ENCODE measurements at places on chromosomes 12 and 14.

DNA sequence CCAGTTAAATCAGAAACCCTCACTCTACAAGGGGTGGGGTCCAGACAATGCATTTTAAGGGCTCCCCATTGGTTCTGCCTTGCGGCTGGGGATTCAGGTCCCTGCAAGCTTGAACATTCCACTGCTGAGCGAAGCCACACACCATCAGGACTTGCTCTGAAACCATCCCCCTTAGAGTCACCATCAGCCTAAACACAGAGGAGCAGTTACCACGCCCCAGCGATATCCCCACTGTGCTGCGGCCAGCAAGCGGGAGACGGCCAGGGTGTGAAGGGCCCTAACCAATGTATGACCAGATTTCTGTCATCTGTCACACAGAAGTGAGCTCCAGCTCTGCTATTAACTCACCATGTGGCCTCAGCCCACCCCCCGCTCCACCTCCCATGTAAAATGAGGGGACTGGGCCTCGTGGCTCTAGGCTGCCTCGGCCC lies 29.7 kb downstream of the CCDC88C start:
- no peak for DNase-seq

GRCh38 chr14:72961579-72962335 lies 35.5 kb downstream of the DCAF4 start:
- no peak for DNase-seq

DNA sequence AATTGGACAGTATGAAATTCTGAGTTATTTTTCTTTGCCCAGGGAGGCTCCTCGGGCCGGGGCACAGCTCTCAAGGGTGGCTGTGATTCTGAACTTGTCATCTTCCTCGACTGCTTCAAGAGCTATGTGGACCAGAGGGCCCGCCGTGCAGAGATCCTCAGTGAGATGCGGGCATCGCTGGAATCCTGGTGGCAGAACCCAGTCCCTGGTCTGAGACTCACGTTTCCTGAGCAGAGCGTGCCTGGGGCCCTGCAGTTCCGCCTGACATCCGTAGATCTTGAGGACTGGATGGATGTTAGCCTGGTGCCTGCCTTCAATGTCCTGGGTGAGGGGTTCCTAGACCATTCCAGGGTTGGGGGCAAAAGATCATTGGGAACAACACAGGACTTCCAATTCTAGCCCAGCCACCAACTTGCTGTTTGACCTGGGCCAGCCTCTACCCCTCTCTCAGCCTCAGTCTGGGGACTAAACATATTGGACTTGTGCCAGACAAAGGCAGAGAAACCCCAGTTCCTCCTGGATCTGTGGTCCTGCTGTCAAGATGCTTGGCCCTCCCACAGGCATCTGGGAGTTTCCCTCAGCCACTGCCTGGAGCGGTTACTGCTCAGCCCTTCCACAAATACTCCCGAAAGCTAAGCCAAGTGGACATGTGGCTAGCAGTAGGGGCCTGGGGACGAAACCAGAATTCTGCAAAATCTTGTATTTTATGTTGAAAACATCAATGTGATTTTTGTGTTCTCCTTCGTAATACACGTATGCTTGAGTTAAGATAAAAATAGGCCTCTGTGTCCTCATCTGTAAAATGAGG lies 3.5 kb downstream of the OAS3 start:
- no peak for DNase-seq

DNA sequence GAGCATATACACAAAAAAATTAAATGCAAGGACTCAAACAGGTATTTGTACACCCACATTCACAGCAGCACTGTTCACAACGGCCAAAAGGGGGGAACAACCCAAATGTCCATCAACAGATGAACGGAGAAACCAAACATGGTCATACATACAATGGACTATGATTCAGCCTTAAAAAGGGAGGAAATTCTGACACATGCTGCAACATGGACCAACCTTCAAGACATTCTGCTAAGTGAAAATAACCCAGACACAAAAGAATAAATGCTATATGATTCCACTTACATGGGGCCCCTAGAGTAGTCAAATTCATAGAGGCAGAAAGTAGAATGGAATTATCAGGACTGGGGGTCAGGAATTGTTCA lies 29.5 kb downstream of the ACTN1 start:
- DNase-seq = no peak

- DNase-seq = no peak
Observed at GRCh38 chr12:95759718-95760117, 30.8 kb downstream of the NTN4 start.

- DNase-seq = peak; percentile 1
Observed at GRCh38 chr12:78470354-78471195, 394.0 kb upstream of the SYT1 start.

- DNase-seq = peak; percentile 39
Observed at GRCh38 chr12:44874981-44875416, 1.1 kb downstream of the NELL2 start.

- DNase-seq = no peak
Observed at GRCh38 chr12:111761099-111761498, 5.6 kb upstream of the ALDH2 start.

DNA sequence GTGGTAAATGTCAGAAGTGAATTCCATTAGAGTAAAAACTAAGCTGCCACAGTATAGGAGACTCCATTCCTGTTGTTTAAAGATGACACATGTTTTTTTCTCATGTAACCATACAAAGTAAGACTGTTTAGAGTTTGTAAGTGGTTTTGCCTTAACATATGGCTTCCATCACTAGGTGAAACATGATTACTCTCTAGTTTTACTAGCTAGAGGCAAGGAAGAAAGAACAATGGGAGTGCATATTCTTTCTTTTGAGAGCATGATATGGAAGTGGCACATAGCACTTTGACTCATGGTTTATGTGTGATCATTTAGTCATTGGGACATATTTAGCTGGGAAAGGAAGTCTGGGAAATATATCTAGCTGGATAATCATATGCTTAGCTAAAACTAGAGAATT lies 7.7 kb downstream of the ATF7IP start:
- no peak for DNase-seq

- DNase-seq = no peak
Observed at GRCh38 chr14:100528962-100529560, 58.2 kb downstream of the BEGAIN start.

DNA sequence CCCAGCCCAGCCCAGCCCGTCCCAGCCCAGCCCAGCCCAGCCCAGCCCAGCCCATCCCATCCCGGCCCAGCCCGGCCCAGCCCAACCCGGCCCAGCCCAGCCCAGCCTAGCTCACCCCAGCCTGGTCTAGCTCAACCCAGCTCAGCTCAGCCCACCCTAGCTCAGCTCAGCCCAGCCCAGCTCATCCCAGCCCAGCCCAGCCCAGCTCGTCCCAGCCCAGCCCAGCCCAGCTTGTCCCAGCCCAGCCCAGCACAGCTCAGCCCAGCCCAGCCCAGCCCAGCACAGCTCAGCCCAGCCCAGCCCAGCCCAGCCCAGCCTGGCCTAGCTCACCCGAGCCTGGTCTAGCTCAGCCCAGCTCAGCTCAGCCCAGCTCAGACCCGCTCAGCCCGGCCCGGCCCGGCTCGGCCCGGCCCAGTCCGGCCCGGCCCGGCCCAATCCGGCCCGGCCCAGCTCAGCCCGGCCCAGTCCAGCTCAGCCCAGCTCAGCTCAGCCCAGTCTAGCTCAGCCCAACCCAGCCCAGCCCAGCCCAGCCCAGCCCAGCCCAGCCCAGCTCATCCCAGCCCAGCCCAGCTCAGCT lies 184.7 kb downstream of the TMEM121 start:
- no peak for DNase-seq

DNA sequence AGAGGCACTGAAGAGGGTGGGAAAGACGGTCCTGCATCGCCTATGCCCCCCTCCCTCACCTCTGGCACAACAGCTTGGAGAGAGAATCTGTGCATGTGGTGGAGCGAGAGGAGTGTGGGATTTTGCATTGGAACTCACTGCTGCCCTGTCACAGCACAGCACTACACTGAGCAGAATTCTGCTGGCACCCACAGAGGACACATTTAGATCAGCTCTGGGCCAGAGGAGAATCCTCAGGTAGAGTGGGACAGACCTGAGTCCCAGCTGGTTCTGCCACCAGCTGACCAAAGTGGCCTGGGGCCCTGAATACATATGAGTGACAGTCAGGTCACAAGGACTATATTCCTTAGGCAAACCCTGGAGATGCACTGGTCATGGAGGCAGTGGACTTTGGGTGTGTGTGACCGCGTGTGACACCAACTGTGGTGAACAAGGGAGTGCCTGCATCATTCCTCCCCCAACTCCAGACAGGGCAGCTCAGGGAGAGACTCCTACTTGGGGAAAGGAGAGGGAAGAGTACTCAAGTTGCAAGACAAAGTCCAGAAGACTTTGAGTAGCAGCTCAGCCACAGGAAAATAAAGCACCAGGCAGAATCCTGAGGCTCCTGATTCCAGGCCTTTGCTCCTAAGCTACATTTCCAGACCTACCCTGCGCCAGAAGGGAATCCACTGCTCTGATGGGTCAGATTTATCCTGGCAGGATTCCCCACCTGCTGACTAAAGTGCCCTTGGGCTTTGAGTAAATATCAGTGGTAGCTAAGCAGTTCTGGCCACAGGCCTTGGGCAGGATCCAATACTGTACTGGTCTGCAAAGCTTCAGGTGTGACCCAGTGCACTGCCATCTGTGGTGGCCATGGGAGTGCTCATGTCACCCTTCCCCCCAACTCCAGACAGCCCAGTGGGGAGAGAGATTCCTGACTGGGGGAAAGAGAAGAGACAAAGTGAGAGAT lies 10.6 kb upstream of the ACOT1 start:
- DNase-seq = no peak

DNA sequence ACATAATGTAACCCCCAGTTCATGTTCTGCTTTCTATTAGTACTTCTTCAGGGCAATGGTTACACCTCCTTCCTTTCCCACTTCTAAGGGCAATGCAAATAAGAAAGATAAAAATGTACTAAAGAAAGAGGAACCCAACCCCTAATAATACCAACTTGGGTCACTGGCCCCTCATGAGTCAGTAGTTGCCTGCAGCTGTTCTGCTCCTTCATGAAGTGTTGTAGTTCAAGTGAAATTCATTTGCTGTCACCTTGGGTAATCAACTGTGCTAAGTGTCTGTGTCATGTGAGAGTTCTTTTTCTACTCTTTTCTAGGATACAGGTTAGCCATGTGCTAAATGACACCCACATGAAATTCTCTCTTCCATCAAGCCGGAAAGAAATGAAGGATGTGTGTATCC lies 91.8 kb downstream of the PLXNC1 start:
- DNase-seq = no peak

DNA sequence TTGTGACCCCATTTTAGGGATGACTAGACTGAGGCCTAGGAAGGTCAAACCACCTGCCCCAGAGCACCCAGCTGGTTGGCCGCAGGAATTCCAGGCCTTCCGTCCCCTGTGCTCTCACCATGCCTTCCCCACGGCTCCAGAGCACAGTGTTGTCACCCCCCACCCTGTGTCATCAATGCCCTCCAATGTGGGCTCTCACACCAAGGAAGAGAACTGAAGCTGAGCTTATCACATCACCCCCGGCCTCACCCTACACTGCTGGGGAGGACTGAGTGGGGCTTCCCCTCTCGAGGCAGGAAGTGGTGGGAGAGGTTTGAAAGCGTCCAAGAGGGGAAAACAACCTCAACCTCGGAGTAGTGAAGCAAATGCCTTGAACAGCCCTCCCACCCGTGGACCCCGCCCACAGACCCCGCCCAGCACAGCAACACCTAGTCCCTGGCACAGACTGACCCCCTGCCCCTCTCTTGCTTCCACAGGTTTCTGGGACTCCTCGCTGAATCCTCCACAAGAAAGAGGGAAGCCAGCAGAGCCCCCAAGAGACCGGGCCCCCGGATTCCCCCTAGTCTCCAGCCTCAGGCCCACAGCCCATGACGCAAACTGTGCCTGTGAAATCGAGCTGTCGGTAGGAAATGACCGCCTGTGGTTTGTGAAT lies 97.2 kb downstream of the LGMN start:
- peak; percentile 86 for DNase-seq

DNA sequence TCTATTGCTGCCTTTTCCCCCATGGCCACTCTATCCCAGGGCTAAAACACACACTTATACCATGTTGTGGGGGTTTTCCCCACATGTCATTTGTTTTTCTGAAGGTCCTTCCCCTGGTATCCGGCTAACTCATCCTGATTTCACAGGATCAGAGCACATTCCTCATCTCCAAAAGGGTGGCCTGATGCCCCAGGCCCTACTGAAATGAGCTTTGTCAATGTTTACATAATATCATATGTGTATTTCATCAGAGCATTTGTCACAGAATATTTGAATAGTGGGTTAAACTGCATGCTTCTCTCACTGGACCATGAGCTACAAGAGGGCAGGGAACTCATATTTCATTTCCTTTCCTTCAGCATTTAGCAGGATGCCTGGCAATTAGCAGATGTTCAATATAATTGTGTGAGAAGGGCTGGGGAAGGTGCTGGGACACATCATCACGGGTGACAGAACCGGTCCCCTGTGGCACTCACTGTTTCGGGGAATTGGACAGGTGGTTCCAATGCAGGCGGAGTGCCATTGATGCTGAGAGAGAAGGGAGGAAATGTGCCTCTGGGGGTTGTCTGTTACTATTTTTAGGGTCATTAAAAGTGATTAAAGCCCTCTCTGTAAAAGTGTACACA lies 26.8 kb downstream of the EMP1 start:
- no peak for DNase-seq

- DNase-seq = peak; percentile 33
Observed at GRCh38 chr14:24231263-24232120, 675 bp downstream of the NEDD8 start.

DNA sequence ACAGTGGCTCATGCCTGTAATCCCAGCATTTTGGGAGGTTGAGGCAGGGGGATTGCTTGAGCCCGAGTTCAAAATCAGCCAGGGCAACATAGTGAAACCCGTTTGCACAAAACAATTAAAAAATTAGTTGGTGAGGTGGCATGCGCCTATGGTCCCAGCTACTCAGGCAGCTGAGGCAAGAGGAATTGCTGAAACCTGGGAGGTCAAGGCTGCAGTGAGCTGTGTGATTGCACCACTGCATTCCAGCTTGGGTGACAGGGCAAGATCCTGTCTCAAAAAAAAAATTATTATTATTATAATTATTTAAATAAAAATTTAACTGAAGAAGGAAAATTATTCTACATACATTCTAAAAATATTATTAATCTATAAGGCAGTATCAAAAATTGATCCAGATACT lies 164.1 kb downstream of the ITPR2 start:
- no peak for DNase-seq

DNA sequence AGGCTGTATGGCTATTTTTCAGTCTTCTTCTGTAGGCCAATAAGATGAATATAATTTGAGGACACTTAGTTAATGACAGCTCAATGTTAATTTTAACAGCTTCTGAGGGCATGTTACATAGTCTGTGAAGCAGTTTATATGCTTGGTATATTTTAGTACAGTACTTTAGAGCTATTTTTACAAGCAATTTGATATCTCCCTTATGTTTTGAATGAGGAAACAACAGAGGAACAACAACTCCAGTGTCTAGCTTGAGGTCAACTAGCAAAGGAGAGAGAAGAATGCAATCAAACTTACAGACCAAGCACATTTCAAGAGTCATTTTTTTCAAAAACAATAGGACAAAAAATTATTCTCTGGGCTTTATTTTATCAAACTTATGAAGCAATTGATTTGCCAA lies 469.1 kb upstream of the DCN start:
- no peak for DNase-seq

DNA sequence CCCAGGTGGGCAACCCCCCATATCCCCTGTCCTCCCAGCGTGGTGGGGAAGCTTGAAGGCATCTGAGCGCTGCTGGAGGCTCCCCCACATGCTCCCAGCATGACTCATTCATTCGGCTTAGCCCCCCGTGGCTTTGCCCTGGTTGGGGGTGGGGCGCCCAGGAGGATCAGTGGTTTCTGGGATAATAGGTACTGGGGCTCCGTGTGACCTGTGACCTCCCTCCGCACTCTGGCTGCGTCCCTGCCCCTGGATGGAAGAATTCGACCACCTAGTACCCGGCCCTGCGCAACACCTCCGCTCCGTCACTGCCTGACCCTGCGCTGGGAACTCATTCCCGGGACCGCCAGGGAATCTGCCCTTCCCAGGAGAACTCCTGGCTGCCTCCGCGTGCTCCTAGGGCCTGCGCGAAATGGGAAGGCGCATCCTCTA lies 120.1 kb downstream of the AACS start:
- DNase-seq = no peak

All from stimulated activated CD4-positive, alpha-beta T cell treated with anti-CD3 and anti-CD28 coated beads, Interleukin-15, amount 100 ng/mL, for 24 hours (primary cell).